ENCODE measurements at places on chromosomes 2 and 18.

DNA sequence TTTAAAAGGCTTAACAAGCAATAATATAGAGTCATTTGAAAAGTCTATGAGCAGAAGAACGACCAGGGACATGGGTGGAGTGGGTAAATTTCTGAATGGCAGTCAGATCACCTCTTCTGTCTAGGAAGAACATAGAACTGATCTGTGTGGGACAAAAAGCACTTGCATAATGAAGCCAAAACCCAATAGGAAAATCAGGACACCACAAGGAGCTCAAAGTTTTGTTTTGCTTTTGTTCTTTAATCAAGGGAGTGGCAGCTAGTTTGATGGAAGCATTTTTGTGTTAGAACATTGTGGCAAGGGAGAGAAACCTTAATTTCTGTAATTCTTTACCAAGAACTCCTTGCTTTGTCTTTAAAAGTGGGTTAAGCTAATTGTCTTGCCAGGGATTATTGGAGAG lies 240.2 kb upstream of the TANK start:
- no peak for DNase-seq

GRCh38 chr2:2530334-2530733 lies 199.3 kb upstream of the MYT1L start:
- DNase-seq = no peak

- no peak for DNase-seq
These were observed 383.8 kb downstream of the NRXN1 start for GRCh38 chr2:50648041-50648700.

DNA sequence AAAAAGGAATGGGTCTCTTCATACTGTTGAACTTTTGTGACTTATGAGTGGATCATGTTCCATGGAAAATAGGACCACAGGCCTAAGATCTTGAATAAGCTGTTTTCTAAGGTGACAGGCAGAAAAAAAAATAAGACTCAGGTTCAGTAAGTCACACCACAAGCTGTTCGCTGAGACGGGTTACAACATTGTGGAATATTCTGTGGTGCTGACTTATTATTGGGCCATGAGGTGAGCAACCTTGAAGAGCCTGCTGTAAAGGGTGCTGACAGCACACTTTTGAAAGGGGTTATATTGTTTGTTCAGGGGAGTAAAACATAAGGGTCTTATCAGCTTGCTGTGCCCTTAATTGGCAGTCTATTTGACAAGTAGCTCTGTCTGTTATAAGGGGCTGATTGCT lies 439.8 kb upstream of the SLC14A2 start:
- no peak for DNase-seq

DNA sequence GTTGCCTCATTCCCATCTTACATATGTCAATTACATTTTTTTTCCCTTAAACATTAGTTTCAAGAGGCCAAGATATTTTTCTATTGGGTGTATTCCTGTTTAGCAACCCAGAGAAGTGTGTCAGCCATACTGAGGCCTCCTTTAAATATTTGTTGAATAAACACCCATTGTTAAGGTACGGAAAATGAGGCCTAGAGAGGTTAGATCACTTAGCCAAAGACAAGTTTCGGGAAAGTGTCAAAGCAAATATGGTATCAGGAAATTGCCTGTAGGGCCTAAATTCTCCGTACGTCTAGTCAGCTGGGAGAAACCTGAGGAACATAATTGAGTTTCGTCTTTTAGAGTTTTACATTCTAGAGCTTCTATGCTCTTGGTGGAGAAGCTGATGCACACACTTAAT lies 1138.3 kb downstream of the DPP10 start:
- DNase-seq = no peak

GRCh38 chr2:70698847-70699246 lies 69.2 kb downstream of the ADD2 start:
- DNase-seq = no peak

Measured in activated CD4-positive, alpha-beta T cell treated with anti-CD3 and anti-CD28 coated beads for 48 hours (primary cell).